ENCODE measurements at places on chromosomes 1 and 21. TPM values are rescaled to one million over a fixed set of nuclear protein-coding genes. Genes with fewer than 3 reads are reported as not detected.

LAMC2 gene
- total RNA-seq: not detected

DNA sequence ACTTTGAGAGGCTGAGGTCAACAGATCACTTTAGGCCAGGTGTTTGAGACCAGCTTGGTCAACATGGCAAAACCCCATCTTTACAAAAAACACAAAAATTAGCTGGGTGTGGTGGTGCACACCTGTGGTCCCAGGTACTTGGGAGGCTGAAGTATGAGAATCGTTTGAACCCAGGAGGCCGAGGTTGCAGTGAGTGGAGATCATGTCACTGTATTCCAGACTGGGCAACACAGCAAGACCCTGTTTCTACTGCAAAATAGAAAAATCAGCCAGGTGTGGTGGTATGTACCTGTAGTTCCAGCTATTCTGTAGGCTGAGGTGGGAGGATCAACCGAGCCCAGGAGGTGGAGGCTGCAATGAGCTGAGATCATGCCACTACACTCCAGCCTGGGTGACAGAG lies 4.2 kb upstream of the INTS3 start:
- no peak for DNase-seq

DNA sequence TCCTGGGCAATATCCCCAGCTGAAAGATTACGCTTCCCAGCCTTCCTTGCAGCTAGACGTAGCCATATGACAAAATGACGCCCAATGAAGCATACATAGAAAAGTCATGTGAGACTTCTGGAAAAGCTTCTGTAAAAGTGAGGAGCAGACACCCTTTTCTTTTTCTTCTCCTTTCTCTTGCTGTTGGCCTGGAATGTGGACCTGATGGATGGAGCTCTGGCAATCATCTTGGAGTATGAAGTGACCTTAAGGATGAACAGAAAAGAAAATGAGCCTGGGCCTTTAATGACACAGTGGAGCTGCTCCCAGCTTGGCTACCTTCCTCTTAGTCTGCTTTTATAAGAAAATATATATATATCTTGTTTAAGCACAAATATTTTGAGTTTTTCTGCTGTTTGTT lies 24.8 kb downstream of the BATF3 start:
- no peak for DNase-seq

ADGRB2 gene
- 0.79 TPM for total RNA-seq

- DNase-seq: no peak
These were observed 16.0 kb downstream of the HTR6 start for GRCh38 chr1:19680644-19681043.

DR1 gene
- 49.1 TPM for total RNA-seq

- DNase-seq: no peak
These were observed 239.7 kb downstream of the S1PR1 start for GRCh38 chr1:101476541-101476940.

- no peak for DNase-seq
These were observed 29.9 kb downstream of the ADAM30 start for GRCh38 chr1:119866451-119866850.

DNA sequence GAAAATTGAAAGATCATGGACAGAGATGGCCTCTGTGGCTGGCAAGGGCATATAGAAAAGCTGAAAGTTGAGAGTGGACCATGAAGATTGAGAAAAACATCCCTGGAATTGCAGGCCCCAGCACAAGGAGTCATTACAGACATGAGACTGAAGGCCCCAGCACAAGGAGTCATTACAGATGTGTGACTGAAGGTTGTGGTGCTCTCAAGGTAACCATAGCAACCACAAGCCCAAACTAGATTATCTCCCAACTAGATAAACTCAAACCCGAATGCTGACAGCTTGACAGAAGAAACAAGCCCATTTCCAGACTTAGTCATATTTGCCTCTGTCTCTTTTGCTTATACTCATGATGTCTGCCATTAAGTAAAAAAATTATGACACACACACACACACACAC lies 1252.1 kb upstream of the ADGRL4 start:
- no peak for DNase-seq

- no peak for DNase-seq
These were observed 98.4 kb upstream of the TNR start for GRCh38 chr1:175841738-175842187.

GRCh38 chr1:70442490-70442889 lies 31.4 kb downstream of the CTH start:
- DNase-seq: no peak

GRCh38 chr1:19640363-19641316 lies 3.5 kb upstream of the NBL1 start:
- DNase-seq: no peak

DNA sequence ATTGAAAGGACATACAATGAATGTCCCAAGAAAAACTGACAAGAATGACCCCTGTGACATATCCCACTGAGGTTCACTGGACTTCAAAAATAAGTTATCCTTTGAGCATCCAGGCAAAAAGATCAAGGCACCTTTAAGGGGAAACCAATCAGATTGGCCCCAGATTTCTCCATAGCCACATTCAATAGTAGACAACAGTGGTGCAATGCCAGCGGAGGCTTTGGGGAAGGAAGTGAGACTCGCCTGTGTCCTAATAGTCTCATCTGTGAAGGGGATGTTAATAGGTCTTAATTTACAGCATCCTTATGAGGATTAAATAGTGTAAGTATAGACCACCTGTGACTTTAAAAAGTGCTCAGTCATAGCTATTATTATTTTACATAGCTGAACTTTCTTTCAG lies 21.5 kb downstream of the RPL5 start:
- no peak for DNase-seq

ENAH gene
- 0.08 TPM for total RNA-seq

GRCh38 chr1:202110977-202111376 lies 11.7 kb upstream of the GPR37L1 start:
- DNase-seq: no peak

ADGRL4 gene
- not detected for total RNA-seq

SLC45A1 gene
- 0.75 TPM for total RNA-seq

- DNase-seq: no peak
These were observed 148.5 kb downstream of the TENT5C start for GRCh38 chr1:117754061-117754969.

DNA sequence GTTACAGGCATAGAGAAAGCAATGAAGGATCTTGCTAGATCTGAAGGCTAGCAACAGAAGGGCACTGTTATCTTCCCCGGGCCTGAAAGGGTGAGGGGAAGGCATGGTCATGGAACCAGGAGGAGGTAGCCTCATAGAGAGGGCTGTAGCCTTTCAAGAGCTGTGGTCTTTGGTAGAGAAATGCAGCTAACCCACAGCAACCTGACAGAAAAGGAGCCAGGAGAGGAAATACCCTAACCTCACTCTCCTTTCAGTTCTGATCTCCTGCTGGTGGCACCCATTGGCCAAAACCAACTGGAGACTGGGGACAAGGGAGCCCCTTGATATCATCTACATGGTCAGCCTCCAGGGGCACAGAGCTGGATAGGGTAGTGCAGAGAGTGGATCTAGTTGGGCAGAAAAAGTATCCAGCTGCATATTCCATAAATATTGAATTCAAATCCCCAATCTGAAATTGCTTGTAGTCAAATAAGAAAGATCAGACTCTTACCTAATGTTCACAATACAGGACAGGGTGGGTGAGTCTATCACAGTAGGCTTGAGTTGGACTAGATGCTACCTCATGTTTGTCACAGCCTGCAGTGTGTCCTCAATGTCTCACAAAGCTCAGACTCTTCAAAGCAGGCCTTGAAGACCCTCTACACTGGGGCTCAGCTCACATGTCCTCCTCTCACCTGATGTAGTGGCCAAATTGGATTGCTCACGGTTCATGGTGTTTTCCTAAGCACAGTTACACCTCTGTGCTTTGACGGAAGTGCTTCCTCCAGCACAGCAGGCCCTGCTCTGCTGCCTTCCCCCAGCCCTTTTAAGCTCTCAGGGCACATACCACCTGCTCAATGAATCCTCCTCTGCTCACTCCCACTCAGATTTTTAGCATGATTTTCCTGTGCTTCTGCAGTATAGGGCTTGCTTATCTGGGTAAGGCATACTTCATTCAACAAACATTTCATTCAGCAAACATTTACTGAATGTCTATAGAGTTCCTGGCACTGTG lies 74.1 kb upstream of the JUN start:
- peak; percentile 5 for DNase-seq

DNA sequence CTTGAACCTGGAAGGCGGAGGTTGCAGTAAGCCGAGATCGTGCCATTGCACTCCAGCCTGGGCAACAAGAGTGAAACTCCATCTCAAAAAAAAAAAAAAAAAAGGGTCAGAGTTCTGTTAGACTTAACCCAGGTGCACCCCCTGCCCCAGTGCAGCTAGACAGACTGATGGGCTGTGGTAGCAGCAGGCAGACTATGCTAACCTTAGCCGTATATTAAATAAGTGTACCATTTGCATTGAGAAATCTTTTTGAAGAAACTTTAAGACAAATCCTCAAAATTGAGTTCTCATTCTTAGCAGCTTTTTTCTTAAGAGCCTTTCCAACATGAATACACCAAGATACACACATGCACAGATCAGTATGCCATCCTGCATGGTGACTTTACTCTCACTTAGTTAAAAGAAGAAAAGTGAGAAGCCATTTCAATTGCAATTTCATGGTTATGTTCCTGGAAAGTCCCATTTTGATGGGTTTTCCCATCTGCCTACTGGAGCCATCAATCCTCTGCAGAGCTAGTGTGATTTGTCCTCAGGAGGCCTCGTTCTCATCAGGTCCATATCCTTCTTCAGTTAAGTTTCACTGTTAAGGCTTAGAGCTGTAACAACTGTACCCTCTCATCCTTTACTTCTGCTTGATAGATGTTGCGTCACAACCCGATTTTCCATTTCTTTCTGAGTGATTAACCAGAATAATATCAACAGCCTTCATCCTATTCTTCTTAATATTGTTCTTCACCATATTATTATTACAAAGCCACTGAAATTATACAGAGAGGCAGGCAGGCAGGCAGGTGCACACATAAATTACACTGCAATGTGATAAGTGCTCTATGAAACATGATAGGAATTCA lies 7.3 kb downstream of the FCRLB start:
- DNase-seq: peak; percentile 30

DNA sequence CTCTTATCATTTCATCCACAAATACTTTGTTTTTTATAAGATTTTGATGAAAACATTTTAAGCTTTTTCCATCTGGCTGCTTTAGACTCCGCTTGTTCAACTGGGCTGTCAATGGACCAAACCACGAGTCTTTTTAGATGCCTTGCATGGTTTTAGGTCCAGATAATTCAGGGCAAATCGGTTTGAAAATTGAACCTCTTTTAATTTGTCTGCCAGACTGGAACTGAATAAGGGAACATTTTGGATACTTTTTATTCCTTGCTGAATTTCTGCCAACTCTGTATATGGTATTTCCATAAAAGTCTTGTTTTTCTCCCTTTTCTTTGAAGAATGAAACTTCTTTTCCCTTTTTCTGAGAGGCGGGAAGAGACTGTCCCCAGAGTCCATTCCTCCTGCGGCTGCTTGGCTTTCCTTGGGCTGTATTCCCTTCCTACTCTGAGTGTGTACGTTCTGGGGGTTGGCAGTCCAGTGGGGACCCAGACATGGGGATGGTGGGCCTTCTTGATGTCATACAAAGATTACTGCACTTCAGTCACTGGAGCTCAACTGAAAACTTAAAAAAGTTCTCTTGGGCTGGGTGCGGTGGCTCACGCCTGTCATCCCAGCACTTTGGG lies 46.5 kb upstream of the CNN3 start:
- no peak for DNase-seq

GRCh38 chr1:230215031-230215430 lies 148.0 kb downstream of the GALNT2 start:
- DNase-seq: no peak

- DNase-seq: no peak
These were observed 112.2 kb downstream of the DYRK1A start for GRCh38 chr21:37478794-37479193.

- DNase-seq: no peak
These were observed 2.9 kb upstream of the DIP2A start for GRCh38 chr21:46455575-46456385.

DNA sequence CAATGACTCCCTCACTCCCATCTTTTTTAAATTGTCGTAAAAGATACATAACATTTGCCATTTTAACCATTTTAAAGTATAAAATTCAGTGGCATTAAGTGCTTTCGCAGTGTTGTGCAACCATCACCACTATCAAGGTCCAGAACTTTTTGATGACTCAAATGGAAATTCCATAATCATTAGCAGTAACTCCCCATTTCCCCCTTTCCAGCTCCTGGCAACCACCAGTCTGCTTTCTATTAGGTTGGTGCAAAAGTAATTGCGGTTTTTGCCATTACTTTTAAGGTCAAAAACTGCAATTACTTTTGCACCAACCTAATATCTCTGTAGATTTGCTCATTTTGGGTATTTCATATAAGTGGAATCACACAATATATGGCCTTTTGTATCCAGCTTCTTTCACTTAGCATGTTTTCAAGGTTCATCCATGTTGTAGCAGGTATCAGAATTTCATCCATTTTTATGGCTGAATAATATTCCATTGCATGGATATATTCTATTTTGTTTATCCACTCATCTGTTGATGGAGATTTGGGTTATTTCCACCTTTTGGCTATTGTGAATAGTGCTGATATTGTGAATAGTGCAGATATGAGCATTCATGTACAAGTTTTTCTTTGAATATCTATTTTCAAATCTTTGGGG lies 159.7 kb downstream of the HIVEP3 start:
- DNase-seq: no peak

GJC2 gene
- 8.2 TPM for total RNA-seq

- no peak for DNase-seq
These were observed 7.0 kb upstream of the ID3 start for GRCh38 chr1:23566304-23566703.

GBP3 gene
- 18.6 TPM for total RNA-seq

- no peak for DNase-seq
These were observed 20.1 kb downstream of the PPT1 start for GRCh38 chr1:40076895-40077312.

ADAMTSL4 gene
- not detected for total RNA-seq

GRCh38 chr1:20508411-20508771 lies 440 bp upstream of the MUL1 start:
- DNase-seq: no peak

DNA sequence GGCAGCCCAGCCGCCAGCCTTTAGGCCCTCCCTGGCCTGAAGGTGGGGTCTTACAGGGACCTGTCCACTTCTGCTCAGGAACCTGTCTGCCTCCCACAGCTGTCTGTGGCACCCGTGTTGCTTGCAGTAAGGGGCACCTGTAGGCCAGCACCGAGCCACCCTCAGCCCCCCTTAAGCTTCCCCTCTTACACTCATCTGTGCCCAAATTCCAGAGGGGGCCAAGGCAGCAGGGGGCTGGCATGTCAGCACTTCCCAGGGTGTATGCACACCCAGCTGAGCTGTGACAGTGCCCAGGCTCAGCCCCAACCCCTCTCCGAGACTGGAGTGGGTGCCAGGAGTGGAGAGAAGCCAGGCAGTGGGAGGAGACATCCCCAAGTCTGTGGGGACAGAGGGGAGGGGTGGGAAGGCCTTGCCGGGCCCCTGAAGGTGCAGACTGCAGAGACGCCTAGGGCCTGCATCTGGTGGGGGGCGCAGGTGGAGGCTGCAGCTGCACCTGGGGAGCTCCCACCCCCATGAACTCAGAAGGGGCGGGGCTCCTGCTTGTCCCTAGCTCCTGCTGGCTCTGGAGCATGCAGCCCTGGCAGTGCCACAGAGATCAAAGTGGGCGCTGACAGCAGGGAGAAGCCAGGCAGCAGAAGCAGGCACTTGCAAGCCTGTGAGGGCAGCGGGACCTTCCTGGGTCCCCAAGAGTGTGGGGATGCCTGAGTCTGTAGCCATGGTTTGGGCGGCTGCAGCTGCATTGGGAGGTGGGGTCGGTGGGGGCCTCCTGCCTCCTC lies 5.4 kb upstream of the SLC2A7 start:
- DNase-seq: no peak

Measured in CD8-positive, alpha-beta T cell (primary cell).